Occipital lobe (tissue), 3 donors: ENCODE measurements at places on chromosomes 13 and 19.

DNA sequence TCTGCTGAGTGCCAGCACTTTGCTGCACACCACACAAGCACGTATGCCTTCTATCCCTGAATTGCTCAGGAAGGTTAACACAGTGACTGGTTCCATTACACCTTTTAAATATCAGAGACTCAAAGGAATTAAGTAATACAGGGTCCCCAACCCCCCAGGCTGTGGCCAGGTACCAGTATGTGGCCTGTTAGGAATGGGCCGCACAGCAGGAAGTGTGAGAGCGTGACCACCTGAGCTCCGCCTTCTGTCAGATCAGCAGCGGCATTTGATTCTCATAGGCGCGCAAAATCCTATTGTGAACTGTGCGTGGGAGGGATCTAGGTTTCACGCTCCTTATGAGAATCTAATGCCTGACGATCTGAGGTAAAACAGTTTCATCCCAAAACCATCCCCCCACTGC, 194.5 kb downstream of the FOXO1 start:
- no peak for DNase-seq

DNA sequence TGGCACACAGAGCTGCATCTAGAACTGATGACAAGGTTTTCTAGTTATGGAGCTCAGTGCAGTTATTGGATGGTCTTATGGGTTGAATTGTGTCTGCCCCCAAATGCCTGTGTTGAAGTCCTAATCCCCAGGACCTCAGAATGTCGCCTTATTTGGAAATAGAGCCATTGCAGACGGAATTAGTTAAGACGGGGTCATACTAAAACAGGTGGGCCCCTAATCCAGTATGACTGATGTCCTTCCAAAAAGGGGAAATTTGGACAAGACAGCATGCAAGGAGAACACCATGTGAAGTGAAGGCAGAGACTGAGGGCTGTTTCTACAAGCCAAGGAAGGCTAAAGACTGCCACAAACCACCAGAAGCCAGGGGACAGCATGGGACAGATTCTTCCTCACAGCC, 148.7 kb downstream of the KCTD12 start:
- DNase-seq, result no peak

DNA sequence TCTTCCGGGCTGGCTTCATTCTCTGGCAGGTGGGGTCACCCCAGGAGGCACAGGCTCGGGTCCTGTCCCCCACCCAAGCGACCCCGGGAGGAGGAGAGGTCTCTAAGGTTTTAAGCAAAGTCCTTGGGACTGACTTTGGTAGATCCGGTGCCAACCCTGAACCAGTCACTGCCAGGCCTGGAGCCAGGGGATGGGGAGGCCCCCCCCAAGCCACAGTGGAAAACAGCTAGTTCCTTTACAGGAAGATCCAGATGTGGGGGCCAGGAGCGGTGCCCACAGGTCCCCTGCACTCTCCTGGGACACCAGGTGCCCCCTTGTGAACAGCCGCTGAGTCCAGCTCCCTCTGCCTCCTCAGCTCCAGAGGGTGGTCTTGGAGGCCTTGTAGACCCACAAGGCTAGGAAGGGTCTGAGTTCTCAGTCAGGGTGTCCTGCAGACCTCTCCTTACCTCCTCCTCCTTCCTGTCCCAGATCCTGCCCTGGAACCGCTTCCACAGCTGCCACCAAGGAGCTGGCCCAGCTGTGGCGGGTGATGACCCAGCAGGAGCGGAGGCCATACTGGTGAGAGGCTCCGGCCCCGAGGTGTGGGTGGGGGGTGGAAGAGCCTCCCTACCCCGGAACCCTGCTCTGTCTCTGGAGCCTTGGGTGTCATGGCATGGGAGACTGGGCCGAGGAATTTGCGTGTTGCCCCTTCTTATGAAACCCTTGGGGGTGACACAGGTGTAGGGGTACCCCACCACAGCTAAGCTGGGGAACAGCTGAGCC, 6.0 kb downstream of the SIX5 start:
- no peak for DNase-seq

GRCh38 chr19:45327404-45328143, 4.9 kb upstream of the CKM start:
- no peak for DNase-seq

- no peak for DNase-seq
Measured at GRCh38 chr13:80217614-80218456, 123.1 kb downstream of the SPRY2 start.

DNA sequence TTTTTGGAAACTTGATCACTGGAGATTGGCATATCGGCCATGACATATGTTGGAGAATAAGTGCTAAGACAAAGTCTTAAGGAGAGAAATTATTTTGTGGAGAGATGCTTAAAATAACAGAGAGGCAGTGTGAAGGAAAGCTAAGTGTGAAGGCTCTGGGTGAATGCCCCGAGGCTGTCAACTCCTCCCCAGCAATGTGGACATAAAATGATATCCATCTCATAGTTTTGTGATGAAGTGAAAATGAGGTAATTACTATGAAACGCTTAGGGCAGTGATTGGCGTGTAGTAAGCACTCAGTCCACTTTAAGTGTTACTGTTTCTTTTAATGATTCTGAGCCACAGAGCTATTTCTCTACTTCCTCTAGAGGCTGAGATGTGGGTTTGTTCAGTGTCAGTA, 195.8 kb upstream of the KLF12 start:
- no peak for DNase-seq

DNA sequence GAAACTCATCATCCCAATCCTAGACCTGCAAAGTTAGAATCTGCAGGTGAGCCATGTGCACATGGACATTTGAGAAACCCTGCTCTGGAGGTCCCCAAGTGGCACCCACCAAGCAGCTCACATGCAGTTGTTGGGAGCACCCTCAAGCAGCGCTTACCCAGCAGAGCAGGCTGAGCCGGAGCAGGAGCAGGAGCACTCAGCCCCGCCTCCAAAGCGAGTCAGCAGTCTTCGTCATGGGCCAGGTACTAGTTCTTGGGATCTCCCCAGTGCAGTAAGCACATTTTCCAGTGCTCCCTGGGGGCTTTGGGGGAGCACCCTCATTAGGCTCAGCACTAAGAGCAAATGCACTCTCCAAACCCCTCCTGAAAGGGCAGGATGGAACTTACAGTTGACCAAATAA, 572.7 kb downstream of the IRS2 start:
- DNase-seq, result no peak
